Transverse colon (tissue), 4 donors: ENCODE measurements at places on chromosomes 11 and 22. TPM values are rescaled to one million over a fixed set of nuclear protein-coding genes. Genes with fewer than 3 reads are reported as not detected.

The BAD gene
- 154 TPM for total RNA-seq

The PRR33 gene
- not detected for total RNA-seq

The PKP3 gene
- total RNA-seq: 359 TPM

DNA sequence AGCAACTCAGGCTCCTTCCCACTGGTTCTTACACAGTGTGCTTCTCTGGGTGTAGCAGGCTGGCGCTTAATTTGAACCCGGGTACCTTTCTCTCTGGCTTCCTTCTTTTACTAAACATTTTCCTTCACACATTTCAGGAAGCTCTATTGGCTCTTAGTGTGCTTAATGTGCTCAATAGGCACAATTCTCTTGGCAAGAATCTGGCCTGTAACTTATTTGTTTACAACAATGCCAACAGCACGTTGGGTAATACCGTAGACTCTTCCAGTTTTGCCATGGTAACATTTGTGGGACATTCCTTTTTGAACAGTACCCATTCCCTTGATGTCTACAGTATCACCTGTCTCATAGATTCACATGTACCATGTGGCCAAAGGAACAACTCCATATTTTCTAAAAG, 47.8 kb downstream of the AAMDC start:
- no peaks in the 10 kb centered on the region for H3K36me3 ChIP-seq
- H3K4me3 ChIP-seq: no peak overlapping the region
- no peaks in the 10 kb centered on the region for H3K4me1 ChIP-seq
- no peaks in the 10 kb centered on the region for H3K27me3 ChIP-seq

The F2 gene
- not detected for total RNA-seq
